ENCODE measurements at places on chromosomes 2 and 18.

DNA sequence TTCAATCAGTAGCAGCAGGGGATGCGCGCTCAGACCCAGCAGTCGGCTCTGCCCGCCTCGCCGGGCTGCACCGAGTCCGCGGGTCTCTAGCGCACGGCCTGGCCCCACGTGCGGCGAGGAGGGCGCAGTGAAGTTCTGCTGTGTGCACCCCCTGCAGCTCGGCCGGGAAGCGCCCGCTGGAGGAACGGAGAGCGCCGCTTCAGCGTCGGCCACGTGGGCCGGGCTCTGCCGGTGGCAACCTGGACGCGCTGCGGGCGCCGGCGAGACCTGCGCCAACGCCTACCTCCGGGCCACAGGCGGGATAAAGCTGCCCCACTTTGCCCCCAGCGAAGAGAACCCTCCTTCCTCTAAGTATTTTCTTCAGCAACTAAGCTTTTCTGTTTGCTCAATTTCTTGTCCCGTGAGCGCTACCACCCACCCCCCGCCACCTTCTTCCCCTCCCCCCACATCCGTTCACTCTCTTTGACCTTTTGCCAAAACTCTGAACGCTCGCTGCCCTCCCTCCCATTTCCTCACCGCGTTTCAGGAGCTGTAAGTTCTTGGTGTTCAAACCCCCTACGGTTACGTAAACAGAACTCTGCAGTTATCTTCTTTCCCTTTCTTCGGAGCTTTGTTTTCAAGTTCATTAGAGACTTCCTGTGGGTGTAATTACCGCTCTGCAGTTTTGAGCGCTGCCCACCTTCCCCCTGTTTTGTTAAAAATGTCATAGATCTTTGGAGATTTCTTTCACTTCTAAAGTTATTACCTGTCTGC is 42.6 kb upstream of the EDAR start:
- peak; percentile 67 for DNase-seq

GRCh38 chr2:84459944-84460429 is 907 bp upstream of the SUCLG1 start:
- no peak for DNase-seq

GRCh38 chr2:80255918-80256781 is 48.4 kb downstream of the LRRTM1 start:
- DNase-seq = peak; percentile 35

- DNase-seq = no peak
Measured at GRCh38 chr2:222353993-222354392, 55.2 kb upstream of the PAX3 start.

- DNase-seq = peak; percentile 24
Measured at GRCh38 chr2:190599073-190599472, 49.8 kb upstream of the NAB1 start.

DNA sequence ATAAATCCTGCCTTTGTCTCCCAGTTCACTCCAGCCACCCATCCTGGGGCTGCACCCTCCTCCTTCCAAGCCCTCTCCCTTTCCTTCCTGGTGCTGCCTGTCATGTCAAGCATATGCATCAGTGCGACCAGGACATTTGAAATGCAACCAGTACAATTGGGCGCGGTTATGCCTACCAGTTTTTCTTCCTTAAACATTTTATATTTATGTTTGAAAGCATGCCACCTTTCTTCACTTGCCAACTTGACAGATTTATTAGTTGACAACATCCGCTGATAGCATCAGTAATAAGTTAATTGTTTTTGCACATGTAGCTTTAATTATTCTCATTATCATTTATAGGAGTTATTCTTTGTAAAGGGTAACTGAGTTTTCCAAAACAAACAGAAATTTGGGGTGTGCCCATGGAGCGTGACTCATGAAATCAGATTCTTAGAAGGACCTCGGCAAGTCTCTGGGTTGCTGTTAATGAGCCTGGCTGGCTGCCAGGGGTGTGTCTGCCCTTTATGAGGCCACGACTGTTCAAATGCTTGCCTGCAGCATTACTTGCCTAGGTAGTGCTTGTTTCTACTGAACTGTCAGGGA is 32.8 kb upstream of the IL1B start:
- peak; percentile 54 for DNase-seq

GRCh38 chr2:110853516-110853915 is 121.1 kb downstream of the ACOXL start:
- DNase-seq = peak; percentile 16

DNA sequence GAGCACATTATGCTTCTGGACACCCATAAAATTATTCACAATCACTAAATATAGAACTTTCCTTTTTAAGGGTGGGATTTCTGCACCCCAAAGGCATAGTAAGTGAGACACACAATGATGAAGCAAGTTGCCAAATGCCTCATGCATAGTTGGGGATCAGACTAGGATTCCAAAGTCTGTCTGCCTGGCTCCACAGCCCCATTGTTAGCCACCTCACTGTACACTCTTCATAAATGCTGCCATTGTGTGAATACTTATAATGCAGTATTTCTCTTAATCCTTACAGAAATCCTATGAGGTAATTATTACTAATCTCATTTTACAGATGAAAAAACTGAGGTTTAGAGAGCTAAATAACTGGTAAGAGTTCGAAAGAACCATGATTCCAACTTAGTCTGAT is 738.6 kb downstream of the ERBB4 start:
- DNase-seq = no peak

Measured in fibroblast of pulmonary artery (primary cell).